ENCODE measurements at places on chromosomes 3 and 15.
A peak's percentile ranks its signal among the peaks of the same experiment; 100 is the strongest.

- no peak for DNase-seq
Measured at GRCh38 chr15:70964058-70964457, 71.4 kb downstream of the LRRC49 start.

- DNase-seq, result peak; percentile 75
Measured at GRCh38 chr15:31391687-31392671, 65.3 kb downstream of the KLF13 start.

GRCh38 chr15:26562336-26562735 is 210.5 kb downstream of the GABRB3 start:
- no peak for DNase-seq

GRCh38 chr3:177563792-177564191 is 366.5 kb upstream of the TBL1XR1 start:
- no peak for DNase-seq

- peak; percentile 92 for DNase-seq
Measured at GRCh38 chr3:184380185-184380626, 352 bp downstream of the CHRD start.

DNA sequence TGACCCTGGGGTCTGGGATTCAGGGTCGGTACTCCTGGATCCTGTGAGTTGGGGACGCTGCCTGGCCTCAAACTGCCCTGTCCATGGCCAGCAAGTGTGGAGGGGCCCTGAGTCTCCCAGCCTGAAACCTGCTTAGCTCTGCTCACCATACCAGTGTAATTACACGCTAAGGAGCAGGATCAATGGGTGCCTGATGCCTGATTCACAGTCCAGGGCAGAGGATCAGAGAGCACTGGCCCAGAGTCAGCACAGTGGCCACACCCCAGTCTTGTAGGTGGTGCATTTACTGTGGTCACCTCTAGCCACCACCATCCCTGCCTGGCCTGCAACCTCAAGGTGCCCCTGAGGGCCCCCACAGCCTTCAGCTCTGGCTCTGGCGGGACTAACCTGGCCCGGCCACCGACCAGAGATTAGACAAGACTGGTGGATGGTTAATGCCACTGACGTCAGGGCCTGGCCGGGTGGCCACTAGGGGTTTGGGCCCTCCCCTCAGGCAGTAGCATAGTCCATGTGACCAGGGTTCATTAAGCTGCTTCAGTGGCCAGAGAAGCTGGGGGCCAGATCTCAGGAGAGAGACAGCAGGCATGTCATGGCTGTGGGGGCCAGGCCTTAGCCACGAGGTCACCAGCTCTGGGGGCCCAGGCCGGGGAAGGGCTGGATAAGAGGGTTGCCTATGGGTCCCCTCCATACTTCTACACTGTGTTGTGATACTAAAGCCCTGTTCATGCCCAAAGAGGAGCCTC is 3.3 kb upstream of the SLC38A3 start:
- no peak for DNase-seq

GRCh38 chr3:139251529-139251928 is 92.3 kb upstream of the MRPS22 start:
- DNase-seq, result no peak

- DNase-seq, result no peak
Measured at GRCh38 chr3:9800529-9800928, 7.6 kb downstream of the ARPC4 start.

GRCh38 chr3:45406772-45407171 is 18.4 kb downstream of the LARS2 start:
- no peak for DNase-seq

DNA sequence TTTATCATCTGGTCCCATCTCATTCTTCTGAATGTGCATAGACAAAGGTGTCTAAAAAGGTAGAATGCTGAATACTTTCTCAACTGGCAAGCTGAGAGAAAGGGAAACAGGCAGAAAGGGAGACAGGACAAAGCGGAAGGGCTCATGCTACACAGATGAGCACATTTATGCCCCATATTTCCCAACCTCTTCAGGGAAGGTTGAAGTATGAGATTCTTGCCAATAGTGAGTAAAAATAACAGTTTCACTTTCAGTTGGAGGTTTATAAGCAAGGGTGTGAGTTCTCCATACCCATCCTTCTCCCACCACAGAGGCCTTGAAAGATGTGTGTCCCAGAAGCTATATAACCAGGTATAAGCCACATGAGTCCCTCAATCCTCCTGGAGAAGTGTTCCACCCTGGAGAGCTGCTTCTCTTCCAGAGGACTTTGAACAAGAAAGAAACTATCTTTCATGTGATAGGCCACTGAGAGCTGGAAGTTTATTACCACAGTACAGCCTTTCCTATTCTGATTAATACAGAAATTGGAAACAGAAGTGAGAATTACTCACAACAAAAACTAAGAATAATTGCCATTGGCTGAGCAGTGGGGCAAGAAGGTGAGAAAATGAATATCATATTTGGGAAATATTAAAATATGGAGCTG is 709.4 kb upstream of the NR2F2 start:
- no peak for DNase-seq

DNA sequence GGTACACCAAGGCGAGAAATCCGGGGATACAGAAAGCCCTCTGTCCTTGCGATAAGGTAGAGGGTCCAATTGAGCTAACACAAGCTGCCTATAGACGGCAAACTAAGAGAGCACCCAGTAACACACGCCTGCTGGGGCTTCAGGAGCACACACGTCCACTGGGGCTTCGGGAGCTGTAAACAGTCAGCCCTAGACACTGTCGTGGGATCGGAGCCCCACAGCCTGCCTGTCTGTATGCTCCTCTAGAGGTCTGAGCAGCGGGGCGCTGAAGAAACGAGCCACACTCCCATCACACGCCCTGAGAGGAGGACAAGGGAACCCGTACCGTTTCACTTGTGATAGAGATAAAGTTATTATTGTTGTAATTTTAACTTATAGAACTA is 486 bp downstream of the SAMMSON start:
- DNase-seq, result no peak

DNA sequence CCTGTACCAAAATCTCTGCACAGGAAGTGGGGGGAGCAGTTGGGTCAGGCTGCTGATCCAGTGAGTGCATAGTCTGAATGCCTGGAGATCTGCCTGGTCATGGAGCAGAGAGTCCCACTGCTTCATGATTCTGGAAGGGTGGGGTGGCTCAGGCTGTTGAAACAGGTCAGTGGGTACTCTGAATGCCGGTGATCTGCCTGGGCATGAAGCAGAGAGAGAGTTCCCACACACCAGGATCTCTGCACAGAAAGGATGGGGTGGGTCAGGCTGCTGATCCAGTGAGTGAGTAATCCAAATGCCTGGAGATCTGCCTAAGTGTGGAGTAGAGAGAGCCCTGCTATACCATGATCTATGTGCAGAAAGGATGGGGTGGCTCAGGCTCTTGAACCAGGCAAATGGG is 16.1 kb upstream of the GCSAM start:
- no peak for DNase-seq

GRCh38 chr3:159770998-159771397 is 217.6 kb upstream of the IL12A start:
- DNase-seq, result no peak

DNA sequence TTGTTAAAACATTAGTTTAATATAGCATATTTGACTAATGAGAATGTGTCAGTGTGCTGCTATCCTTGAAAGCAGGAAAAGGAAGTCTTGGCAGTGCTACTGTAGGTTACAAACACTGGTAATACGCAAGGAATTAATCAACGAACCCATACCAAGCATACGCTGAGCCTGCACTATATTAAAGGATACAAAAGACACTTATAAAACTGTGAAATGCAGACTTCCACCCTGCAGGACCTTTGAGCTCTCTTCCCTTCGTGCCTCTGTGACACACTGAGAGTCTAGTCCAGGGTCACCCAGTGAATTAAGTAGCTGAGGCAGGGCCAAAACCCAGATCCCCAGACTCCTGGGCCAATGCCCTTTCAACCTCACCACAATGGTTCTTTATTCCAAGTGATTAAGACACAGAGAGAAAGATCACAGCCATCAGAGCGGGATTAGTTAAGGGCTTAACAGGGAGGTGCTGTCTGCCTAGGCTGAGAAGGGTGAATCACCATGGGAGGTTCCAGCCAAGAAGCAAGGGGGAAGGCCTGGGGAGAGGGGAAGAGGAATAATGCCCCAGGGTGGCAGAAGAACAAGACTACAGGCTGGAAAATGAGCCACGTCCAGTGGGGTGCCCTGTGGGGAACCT is 6.8 kb downstream of the ANXA2 start:
- DNase-seq, result no peak

DNA sequence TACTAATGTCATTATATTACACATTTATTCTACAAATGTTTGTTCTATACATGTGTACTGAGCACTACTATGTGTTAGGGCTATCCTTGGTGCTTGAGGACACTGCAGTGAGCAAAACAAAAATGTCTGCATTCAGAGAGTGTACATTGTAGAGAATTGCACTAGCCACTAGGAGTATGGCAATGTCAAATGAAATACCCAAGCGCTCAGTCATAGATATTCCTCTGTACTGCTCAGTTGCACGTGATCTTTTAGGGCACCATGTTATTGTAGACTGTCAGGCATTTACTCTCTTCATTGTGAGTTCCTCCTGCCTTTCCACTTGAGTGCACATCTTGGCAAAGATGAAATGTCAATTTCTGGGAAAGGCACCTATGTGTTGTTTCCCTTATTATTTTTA is 36.8 kb downstream of the FNDC3B start:
- DNase-seq, result no peak

DNA sequence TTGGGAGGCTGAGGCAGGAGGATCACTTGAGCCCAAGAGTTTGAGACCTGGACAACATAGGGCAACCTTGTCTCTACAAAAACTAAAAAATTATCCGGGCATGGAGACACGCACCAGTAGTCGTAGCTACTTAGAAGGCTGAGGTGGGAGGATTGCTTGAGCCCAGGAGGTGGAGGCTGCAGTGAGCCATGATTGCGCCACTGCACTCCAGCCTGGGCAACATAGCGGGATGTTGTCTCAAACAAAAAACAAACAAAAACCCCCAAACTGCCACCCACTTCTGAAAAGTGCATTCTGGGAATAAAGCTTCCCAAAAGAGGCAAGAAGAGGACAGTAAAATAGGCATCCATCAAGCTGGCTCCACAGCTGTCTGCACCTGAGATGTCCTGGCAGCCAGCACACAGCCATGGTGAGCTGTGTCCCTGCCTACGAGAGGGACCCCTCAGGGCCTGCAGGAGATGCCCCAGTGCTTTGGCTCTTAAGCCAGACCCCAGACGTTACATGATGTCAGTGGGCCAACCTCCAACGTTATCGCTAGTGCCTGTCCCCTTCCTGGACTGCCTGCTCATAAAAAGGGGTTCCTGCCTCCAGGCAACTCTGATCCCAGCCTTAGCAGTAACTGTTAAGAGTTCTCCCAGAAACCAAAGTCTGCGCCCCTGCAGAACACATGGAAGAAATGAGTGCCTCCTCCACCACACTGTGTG is 101.1 kb downstream of the LRIG1 start:
- DNase-seq, result no peak

- DNase-seq, result no peak
Measured at GRCh38 chr3:101902041-101902440, 52.7 kb downstream of the NFKBIZ start.

- no peak for DNase-seq
Measured at GRCh38 chr15:62505762-62506161, 340.7 kb upstream of the C2CD4B start.

DNA sequence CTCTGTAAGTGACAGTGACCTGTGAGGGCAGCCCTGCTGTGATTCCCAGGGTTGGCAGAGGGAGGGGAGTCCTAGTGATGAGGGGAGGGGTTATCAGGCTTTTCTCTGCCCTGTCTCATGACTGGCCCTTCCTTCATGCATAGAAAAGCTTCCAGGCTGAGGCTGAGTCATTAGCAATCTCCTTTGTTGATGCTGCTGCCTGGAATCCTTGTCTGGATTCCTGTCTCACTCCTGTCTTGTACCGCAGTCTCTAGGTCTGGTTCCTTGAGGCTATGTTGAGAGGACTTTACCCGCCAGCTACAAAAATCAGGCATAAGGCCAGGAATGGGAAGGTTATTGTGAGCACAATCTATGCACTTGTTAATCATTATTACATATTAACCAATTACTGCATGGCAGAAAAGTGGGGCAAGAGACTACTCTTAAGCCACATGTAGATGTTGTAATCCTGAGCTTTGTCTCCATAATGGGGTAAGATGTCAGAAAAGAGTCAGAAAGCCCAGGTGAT is 7.2 kb downstream of the KLHL6 start:
- no peak for DNase-seq

- DNase-seq, result no peak
Measured at GRCh38 chr3:49397470-49397869, 14.3 kb downstream of the RHOA start.

GRCh38 chr15:89631902-89632264 is 23.4 kb downstream of the KIF7 start:
- DNase-seq, result no peak

- no peak for DNase-seq
Measured at GRCh38 chr15:94110476-94111130, 120.8 kb upstream of the MCTP2 start.

GRCh38 chr3:29635888-29636287 is 355.0 kb downstream of the RBMS3 start:
- DNase-seq, result no peak

DNA sequence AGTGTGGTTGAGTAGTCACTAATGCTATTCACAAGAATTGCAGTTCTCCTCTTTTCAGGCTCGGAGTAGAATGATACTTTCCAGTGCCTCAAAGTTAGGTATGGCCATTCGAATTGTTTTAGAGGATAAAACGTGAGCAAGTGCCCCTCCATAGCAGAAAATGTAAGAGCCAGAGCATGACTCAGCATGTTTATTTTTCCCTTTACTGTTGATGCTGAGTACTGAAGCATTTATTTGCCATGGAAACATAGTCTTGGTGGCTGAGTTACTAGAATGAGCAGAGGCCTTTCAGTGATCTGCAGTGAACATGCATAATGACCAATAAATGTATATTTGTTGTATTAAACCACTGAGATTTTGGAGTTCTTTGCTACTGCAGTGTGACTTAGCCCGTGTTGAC is 540.6 kb downstream of the NLGN1 start:
- no peak for DNase-seq

DNA sequence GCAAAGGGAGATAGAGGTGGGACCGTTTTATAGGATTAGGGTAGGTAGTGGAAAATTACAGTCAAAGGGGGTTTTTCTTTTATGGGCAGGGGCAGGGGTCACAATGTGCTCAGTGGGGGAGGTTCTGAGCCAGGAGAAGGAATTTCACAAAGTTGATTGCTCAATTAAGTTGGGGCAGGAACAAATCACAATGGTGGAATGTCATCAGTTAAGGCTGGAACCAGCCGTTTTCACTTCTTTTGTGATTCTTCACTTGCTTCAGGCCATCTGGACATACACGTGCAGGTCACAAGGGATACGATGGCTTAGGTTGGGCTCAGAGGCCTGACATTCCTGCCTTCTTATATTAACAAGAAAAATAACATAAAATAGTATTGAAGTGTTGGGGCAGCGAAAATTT is 453.8 kb downstream of the VGLL3 start:
- DNase-seq, result no peak
